ENCODE measurements at places on chromosomes 12 and 14. TPM values are rescaled to one million over a fixed set of nuclear protein-coding genes. Genes with fewer than 3 reads are reported as not detected.

DNA sequence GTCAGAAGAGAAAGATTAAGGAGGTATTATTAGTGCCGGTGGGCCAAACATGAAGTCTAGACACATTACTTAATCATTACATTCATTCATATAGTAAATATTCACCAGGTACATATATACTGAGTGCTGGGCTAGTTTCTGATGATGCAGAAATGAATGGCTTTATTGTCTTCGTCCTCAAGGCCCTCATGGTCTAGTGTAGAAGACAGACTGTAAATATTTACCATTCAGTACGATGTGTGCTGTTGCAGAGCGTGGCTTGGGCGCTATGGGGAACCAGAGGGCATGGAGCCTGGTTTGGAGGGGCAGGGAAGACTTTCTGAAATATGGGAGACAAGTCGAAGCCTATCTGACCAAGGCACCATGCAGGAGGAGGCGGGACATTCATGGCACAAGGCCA lies 37.0 kb upstream of the TCL1B start:
- no peak for DNase-seq

DNA sequence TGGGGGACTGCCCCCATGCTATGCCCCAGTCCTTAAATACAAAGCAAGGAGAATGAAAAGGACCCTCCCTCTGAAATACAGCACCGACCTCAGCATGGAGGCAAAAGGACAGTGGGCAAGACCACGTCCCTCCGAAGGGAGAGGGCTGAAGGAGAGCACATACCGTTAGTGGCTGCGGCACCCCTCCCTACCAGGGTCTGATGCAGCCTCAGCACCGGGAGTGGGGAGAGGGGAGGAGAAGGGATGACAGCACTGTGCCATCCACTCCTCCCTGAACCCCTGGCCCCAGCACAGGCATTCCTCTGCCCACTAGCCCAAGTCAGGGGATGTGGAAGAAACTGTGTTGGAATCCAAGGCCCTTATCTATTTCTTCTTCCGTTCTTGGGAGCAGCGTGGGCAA lies 3.6 kb upstream of the ACRBP start:
- DNase-seq, result no peak

The ALDH1L2 gene
- 1.5 TPM for total RNA-seq

The TROAP gene
- total RNA-seq, result 49.9 TPM

The SMCO2 gene
- 1.1 TPM for total RNA-seq

DNA sequence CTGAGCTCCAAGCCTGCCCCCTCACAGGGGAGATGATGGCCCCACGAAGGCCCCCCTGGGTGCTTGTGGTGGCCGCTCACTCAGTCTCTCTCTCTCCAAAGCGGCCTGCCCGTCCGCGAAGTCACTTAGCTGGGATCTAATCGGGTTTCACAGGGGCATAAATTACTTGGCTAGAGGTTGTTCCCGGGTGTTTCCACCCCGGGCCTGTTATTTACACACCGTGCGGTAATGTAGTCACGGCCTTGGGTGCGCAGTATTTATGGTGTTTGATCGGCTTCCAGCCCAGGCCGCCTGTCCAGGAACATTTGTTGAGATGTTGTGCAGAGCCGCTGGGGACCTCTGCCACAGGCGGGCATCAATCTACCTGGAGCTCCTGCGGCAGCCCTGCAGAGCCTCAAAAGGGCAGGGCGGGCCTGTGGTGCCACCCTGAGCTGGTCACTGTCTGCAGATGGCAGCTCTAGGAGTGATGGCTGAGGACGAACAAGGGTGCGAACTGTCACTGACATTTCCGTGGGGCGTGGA lies 91.2 kb downstream of the KIF26A start:
- no peak for DNase-seq

DNA sequence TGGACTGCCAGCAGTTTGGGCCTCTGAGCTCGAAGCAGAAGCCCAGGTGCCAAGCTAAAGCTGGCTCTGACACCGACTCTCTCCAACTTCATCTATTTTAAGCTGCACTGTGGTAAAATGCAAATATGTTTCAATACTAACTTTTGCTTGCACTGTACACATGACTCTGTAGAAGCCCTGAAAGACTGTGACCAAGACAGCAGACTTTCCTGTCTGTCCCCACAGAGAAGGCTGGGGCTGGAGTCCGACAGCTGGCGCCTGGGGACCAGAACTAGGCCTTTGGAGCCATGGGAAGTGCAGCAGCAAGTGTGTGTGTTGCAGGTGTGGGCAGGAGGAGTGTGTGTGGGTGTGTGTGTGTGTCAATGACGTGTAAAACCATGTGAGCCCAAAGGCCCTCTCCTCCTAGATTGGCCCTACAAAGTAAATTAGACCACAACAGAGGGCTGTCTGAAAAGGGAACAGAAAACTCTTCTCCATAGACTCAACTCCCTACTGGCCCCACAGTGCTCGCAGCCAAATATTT lies 16.4 kb upstream of the RAB35 start:
- no peak for DNase-seq

DNA sequence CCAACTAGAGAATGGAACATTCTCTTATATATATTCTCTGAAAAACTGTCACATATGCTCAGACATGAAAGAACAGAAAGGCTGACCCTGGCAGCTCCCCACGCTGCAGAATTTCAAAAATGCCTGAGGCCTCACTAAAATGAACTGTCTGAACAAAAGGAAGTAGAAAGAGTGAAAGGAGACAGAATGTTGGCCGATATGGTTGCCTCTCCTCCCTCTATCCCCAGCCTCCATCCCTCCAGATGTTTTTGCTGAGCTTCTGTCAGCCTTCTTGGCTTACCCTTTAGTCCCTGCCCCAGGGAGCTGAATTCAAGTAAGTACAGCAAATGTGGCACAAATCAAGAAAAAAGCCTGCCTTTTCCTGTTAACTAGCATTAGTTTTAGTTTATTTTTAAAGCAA lies 6.9 kb downstream of the SMCO2 start:
- peak; percentile 34 for DNase-seq

GRCh38 chr12:71164568-71165197 lies 6.9 kb upstream of the TSPAN8 start:
- no peak for DNase-seq

The ATN1 gene
- 66.8 TPM for total RNA-seq

The FOXG1 gene
- not detected for total RNA-seq

The LUM gene
- not detected for total RNA-seq

GRCh38 chr12:113099764-113100163 lies 35.8 kb downstream of the RASAL1 start:
- no peak for DNase-seq

DNA sequence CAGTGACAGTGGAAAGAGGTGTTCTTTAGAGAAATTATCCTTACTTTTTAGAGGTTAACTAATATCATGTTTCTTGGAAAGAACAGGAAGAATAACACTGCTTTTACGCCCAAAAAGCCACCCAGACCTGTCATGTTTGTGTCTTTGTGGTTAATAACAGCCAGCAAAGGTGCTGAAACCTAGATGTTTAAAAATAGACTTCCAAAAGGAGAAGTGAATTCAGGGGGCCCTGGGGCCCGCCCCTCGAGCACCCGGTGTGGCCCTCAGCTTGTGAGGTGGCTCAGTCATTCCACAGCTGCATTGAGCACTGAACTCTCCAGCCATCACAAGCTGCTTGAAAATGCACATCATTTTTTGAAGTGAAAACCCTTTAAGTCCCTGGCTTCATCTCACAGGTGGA lies 20.8 kb upstream of the AMN start:
- DNase-seq, result no peak

- DNase-seq, result no peak
These were observed 445.5 kb upstream of the FBXO33 start for GRCh38 chr14:39877577-39878190.

DNA sequence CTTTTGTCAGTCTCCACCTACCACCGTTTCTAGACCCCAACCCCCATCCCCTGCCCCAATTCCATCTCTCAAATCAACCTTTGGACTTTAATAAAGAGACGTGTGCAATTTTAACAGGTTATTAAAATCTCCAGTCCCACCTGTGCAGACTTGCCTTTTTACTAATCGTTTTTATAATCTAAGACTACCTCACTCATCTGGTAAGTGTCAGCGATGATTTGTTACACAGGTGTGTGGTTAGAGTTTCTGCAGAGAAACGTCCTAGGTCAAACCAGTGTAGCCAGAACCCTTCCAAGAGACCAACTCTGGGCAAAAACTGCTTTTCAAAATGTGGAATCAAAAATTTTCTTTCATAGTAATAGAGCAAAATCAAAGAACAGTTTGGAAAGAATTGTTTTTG lies 60.4 kb upstream of the PELI2 start:
- no peak for DNase-seq

The MYO1H gene
- total RNA-seq, result not detected

- DNase-seq, result no peak
These were observed 56.9 kb upstream of the CCDC175 start for GRCh38 chr14:59633486-59633885.

The TMEM30B gene
- total RNA-seq, result 0.47 TPM

DNA sequence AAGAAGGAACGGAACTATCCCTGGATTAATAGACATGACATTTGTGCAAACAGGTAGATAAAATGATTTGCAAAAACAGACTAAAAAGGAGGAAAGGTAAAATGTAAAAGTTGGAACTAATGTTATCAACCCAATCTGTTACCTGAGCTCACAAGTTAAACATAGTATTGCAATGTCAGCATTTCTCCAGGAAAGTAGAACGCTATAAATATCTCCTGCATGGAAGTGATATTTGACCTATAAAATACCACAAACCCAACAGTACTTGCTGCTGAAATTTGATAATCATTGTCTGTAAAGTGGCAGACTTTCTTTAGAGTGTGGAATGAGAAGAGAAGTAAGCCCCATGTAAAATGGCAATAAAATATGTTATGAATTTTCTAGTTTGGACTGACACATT lies 1435.7 kb downstream of the LRFN5 start:
- no peak for DNase-seq
